ENCODE measurements at places on chromosomes 7 and 10. TPM values are rescaled to one million over a fixed set of nuclear protein-coding genes. Genes with fewer than 3 reads are reported as not detected.
A peak's percentile ranks its signal among the peaks of the same experiment; 100 is the strongest.

Gene MYL10
- total RNA-seq = not detected

DNA sequence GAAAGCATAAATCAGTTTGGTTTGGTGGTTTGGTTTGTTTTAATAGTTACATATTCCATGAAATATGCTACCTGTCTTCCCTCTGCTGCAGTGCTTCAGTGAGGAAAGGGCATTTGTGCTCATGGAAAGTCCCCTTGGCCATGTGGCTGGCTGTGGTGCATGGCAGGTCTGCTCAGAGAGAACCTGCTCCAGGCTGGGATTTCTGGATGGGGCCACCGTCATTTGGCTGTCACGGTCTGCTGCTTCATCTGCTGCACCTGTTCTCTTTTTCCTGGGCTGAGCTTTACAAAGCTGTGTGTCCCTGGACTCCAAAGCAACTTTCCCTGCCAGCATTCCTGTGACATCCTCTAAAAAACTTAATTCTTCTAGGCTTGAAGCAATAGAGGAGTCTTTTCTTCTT, 8.9 kb downstream of the CDK14 start:
- H3K27ac ChIP-seq = no peak overlapping the region
- no peaks in the 10 kb centered on the region for H3K36me3 ChIP-seq
- DNase-seq = no peak
- H3K4me1 ChIP-seq = no peaks in the 10 kb centered on the region

Gene ITPRID1
- not detected for total RNA-seq

DNA sequence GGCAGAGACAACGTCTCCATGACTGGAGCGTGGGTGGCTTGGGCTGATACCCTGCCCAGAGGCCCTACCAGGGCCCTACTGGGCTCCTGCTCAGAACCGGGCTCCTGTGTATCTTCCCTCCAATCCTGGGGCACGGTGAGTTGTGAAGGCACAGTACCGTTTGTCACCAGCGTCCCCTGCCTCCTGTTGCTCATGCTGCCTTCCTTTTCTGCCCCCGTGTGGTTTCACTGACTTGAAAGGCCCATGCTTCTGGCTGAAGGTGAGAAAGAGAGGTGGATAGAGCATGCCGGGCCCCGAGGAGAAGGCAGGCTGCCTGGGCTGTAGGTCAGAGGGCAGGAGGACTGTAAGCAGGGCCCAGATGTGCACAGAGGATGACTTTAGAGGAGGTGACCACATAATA, 9.1 kb upstream of the DMBT1 start:
- no peaks in the 10 kb centered on the region for H3K27me3 ChIP-seq
- DNase-seq = peak; percentile 13
- no peak overlapping the region for H3K4me3 ChIP-seq
- no peaks in the 10 kb centered on the region for H3K36me3 ChIP-seq

DNA sequence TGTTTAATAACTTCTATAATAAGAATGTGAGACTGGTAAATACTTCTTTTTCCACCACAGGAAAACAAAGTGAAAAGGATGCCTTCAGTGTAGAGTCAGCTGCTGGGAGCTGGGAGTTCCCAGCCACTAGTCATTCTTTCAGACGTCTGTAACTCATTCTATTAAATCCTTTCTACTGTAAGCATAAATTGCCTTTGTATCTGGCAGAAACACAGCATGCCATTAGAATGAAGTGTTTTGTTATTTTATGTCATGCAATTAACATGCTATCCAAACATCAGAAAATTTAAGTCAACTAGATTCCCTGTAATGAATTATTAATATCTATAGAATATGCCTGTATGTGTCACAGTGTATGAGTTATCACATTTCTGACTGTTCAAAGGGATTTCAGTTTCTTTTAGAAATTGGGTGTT, 14.3 kb downstream of the BPGM start:
- H3K4me3 ChIP-seq = no peak overlapping the region
- H3K4me1 ChIP-seq = no peaks in the 10 kb centered on the region
- no peak for DNase-seq
- no peak overlapping the region for H3K27ac ChIP-seq
- no peaks in the 10 kb centered on the region for H3K27me3 ChIP-seq

DNA sequence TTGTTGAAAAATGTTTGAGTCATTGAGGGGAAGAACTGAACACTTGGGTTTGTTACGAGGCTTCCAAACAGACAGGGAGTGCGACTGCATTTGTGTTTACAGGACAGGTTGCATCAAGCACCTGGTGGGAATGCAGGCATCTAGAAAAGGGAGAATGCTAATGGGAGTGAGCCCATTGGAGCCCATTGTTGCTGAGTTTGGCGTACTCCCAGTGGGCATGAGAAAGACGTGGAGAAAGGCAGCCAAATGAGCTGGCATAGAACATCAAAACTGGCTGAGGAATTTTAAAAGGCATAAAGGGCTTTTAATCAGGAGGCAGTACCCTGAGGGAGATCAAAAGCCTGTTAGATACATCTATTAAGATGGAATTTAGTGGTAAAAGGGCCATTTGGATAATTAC, 171.6 kb upstream of the NPSR1 start:
- no peaks in the 10 kb centered on the region for H3K4me1 ChIP-seq
- no peak for DNase-seq
- no peak overlapping the region for H3K4me3 ChIP-seq
- no peaks in the 10 kb centered on the region for H3K27me3 ChIP-seq
- H3K36me3 ChIP-seq = no peaks in the 10 kb centered on the region

DNA sequence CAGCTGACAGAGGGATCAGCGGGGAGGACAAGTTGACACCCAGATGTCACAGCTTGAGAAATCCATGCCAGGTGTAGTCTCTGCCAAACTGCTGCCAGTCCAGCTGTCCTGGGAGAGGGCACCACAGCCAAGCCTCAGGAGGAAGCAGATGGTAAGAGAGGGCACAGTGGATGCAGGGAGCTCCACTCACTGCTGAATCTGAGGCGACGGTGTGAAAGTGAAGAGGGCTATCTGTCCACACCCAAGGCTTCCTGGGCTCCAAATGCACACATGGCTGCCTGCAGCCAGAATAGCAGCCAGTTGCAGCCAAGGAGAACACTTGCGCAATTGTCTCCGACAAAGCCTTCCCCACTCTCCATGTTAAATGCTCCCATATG, 502.4 kb downstream of the GRID1 start:
- no peaks in the 10 kb centered on the region for H3K4me1 ChIP-seq
- no peak overlapping the region for H3K27ac ChIP-seq
- H3K4me3 ChIP-seq = no peak overlapping the region
- H3K27me3 ChIP-seq = no peaks in the 10 kb centered on the region
- DNase-seq = no peak

DNA sequence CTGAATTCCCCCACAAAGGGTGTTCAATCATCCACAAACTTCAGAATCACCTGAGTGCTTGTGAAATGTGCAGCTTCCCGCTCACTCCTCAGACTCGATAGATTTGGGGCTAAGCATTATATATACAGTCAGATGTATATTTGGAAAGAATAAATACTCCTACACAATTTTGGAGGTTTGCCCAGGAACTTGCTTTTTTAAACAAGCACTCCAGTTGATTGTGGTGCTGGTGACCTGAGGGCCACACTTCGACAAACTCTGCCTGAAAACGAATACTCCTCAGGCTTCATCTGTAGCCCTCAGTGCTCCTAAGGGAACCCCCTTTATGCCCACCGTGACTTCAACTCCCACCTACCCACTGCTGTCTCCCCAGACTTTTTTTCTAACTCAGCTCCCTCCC, 211.6 kb downstream of the INHBA start:
- no peaks in the 10 kb centered on the region for H3K27me3 ChIP-seq
- H3K36me3 ChIP-seq = no peaks in the 10 kb centered on the region
- no peak overlapping the region for H3K4me3 ChIP-seq
- no peak overlapping the region for H3K27ac ChIP-seq

DNA sequence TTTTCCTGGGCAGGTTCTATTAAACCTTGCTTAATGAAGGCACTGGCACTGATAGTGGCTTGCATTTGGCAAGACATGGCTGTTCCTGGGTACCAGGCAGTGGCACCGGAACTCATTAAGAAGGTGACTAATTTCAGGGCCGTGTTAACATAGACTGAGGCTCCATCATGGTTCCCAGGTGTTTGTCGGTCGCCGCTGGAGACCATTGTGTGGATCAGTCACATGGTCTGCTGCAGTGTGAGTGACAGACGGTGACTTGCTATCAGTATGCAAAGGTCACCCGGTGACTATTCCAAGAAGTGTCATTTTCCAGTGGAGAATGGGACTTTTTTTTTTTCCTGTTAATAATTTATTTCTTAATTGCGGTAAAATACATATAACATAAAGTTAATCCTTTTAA, 106.3 kb downstream of the INSYN2A start:
- no peaks in the 10 kb centered on the region for H3K4me1 ChIP-seq
- no peak overlapping the region for H3K27ac ChIP-seq
- no peaks in the 10 kb centered on the region for H3K27me3 ChIP-seq
- no peak overlapping the region for H3K4me3 ChIP-seq
- H3K36me3 ChIP-seq = no peaks in the 10 kb centered on the region
- DNase-seq = no peak

Gene RBAK
- 21.8 TPM for total RNA-seq

DNA sequence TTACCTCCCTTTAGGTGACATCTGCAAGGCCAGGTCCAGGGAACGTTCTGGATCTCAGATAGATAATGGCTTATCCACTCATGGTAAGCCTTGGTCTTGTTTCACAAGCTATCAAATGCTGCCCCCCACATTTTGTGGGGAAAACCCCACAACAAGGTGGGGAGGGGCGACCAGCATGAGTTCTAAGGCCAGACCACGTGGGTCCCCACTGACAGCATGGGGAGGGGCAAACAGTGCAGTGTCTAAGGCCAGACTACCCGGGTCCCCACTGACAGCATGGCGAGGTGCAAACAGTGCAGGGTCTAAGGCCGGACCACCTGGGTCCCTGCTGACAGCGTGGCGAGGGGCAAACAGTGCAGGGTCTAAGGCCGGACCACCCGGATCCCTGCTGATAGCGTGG, 102.8 kb downstream of the DIP2C start:
- H3K36me3 ChIP-seq = no peaks in the 10 kb centered on the region
- no peak overlapping the region for H3K27ac ChIP-seq
- DNase-seq = no peak
- no peaks in the 10 kb centered on the region for H3K27me3 ChIP-seq

GRCh38 chr10:63675171-63675570, 154.0 kb downstream of the REEP3 start:
- H3K27ac ChIP-seq = no peak overlapping the region
- no peak for DNase-seq
- H3K36me3 ChIP-seq = no peaks in the 10 kb centered on the region
- H3K4me3 ChIP-seq = no peak overlapping the region
- H3K4me1 ChIP-seq = no peaks in the 10 kb centered on the region

Gene ACTL6B
- not detected for total RNA-seq

Data from naive thymus-derived CD4-positive, alpha-beta T cell (primary cell).